HuH-7 (cell line): ENCODE measurements at places on chromosomes 5 and 9.

DNA sequence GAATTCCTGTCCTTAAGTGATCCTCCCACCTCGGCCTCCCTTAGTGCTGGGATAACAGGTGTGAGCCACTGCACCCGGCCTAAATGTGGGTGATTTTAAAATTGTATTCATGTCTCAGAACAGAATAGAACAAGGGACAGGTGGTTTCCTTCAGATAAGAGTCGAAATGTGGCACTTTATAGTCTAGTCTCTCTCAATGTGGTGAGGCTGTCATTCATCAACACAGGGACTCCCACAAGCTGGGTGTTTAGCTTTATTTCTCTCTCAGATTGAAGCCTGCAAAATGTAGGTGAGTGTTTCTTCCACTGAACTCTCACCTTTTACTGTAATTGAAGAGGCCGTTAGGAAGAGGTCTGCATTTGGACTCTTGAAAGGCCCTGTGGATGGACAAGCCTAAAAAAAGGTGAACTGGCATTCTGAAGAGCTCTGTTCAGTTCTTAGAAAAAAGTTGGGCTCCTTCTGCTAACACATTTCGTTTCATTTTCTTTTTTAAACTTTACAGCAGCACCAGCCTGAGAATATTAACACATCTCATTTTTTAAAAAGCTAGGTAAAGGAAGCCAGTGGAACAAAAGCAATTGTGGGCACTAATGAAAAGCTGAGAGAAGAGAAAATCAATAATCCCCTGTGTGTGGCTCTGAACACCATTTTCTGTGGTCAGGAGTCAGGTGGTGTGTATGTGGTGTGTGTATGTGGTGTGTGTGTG, 126.2 kb upstream of the SLC28A3 start:
- no peak for DNase-seq

DNA sequence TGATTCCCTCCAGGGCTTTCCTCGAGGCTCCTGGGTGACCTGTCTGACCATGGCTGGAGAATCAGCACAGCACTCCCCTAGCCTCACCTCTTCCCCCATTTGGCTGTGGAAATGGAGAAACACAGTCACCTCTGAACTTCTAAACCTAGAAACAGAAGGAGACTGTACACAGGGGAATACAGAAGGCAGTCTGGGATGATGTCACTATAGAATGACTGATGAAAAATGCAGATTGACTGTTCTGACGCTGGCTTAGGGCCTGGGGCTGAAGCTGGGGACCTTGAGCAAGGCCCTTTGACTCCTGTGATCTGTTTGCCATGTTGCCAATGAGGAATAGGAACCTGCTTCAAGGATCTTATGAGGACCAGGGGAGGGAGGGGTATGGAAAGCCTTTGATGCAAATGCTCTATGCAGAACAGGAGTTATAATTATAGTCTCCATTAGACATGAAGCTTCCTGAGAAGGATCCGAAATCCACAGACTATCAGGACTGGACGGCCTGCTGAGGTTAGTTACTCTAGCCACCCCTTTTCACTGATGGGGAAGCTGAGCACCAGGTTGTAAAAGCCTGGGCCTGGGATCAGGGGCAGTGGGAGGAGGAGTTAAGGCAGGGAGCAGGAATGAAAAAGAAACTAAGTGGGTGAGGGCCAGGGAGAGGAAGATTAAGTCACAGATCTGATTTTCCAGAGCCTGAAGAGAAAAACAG, 24.4 kb upstream of the ANXA6 start:
- no peak for DNase-seq

DNA sequence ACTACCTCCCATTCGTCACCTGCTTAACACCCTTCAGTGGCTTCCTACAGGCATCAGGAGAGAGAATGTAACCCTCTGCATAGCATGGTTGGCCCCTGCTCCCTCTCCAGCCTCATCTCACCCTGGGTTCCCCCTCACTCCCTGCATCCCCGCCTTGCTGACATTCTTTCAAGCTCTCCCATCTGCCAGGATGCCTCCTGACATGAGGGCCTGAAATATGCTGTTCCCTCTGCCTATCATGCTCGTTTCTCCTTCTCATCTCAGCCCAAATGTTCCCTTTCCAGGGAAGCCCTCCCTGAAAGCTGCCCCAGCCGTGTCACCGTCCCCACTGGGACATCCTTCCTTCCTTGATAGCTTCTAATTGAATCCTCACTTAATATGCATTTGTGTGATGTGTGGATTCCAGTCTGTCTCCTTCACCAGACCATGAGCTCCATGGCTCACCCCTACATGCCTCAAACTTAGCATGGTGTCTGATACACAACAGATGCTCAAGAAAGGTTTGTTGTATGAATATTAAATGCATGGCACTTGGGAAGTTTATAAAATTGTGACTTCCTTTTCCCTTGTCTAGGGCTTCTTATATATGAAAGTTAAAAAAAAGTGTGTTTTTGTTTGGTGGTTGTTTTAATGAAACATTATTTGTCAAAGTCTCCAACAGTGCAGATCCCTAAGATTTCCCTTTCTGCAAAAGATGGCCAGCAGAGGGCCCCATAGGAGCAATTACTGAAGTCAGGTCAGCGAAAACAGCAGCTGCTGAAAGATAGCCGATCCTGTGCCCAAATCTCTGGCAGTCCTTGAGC, 7.3 kb upstream of the C5orf58 start:
- peak; percentile 44 for DNase-seq

DNA sequence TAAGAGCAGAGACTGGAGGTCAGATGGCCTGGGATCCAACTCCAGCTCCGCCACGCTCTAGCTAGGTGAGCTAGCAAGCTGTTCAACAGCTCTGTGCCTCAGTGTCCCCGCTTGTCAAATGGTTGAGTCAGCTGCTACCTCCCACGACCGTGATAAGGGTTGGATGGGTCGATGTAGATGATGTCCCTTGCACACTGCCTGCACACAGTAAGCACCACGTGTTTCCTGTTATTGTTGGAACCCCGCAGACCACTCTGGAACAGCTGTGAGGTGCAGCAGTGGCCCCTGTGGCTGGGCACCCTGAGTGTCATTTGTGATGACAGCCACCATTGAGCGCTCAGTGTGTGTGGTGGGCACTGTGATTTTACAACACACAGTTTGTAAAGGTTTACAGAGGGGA, 54.0 kb upstream of the CTSL start:
- no peak for DNase-seq

GRCh38 chr5:147098233-147098790, 136.5 kb upstream of the STK32A start:
- peak; percentile 22 for DNase-seq

GRCh38 chr9:72431036-72431435, 66.0 kb upstream of the ZFAND5 start:
- no peak for DNase-seq

- DNase-seq: no peak
These were observed 315.7 kb downstream of the MCTP1 start for GRCh38 chr5:94969174-94969573.

- no peak for DNase-seq
These were observed 51.5 kb upstream of the SAP30L start for GRCh38 chr5:154394307-154394706.

DNA sequence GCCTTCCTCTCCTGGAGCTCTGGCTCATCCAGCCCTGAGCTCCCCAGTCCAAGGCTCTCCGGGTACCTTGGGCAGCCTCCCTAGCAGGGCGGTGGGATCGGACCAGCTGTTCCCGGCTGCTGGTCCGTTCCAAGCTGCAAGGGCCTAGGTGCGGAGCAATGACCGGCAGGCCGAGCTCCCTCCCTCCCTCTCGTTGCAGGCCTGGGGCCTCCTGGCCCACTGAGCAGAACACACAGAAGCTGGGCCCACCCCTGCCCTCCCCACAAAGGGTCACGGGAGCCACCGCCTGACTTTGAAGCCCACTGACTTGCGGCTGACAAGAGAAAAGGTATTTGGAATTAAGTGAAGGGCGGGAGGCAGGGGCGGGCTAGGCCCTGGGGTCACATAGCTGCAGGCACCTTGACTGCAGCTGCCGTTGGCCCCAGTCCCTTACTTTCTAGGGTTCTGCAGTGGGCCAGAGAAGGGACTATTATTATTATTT, 104.7 kb upstream of the IER5L start:
- DNase-seq: no peak

DNA sequence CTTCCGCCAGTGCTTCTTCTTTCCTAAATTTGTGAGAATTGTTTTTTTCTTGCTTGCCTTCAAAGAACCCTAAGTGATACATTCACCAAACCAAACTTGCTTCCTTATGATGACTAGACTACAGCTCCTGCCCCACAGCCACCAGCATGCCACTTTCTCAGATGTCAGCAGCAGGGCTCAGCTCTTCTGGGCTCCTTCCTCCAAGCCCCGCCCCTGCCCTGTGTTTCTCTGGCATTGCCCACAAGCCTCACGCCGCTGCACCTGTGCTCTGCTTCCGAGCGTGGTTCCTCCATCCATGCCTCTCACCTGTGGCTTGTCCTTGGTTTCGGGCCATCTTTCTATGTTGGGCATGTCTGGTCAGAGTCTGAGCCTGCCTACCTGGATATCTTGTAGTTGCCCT, 10.6 kb downstream of the UNC5A start:
- DNase-seq: no peak

DNA sequence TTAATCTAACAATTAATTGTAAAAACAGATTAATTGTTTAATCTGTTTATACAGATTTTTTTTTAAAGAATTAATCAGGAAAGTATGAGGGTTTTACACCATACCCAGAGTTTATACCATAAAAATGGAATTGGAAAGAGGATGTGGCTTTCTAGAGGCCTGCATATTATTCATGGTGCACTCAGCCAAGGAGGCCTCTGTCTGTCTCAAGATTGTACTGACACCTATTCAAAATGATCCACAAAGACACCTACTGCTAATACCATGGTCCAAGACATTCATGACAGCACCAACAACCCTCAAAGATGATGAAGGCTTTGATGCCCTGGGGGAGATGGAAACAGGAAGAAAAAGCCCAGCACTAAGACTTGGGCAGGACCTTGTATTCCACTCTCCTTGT, 58.1 kb upstream of the MAST4 start:
- no peak for DNase-seq

DNA sequence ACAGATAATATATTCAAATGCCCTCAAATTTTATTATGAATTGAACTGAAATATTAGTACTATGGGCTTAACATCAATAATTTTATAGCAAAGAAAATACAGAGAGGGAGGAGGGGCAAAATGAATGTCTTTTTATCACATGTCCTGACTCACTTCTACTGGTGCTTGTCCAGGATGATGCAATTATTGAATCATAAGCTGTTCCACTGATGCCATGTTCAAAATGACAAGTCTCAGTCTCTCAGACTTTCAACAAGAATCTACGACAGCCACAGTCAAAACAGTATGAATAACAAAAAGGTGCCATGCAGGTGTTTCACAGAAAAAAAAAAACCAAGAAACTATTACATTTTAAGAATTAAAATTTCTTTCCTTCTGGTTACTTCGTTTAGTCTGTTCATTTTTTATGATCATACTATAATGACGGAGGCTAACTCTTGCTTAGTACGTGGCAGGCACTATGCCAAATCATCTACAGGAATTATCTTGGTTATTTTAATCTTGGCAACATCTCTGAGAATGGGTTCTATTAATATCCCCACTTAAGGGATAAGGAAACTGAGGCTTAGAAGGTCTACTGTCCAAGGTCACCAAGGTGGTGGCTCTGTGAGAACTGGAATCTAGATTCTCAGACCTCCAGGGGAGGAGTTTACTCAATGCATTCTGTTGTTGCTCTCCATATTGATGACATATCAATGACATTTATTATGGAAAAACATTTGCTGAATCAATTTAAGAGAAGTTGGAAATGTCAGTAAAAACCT, 61.5 kb downstream of the NR3C1 start:
- DNase-seq: no peak

GRCh38 chr9:108816037-108816436, 39.7 kb downstream of the ACTL7B start:
- no peak for DNase-seq

- no peak for DNase-seq
These were observed 623.5 kb upstream of the NUDT12 start for GRCh38 chr5:104186100-104186499.

DNA sequence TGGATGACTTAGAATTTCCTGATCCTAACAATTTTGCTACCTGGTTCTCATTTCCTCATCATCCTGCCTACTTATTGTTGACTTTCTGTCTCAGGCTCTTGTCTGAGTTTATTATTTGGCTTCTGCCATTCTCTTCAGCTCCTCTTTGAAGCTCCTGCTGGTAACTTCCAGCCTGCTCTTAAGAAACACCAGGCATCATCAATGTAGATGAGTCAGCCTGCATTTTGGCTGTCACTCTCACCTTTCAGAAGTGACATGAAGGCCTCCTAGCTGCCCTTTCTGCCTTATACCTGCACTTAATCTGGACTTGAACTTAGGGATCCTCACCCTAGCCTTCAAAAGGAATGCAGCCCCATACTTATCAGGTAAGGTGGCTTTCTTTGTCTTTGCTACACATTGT, 551.8 kb upstream of the ZNF608 start:
- DNase-seq: no peak

GRCh38 chr9:72540348-72540873, 19.0 kb downstream of the TMC1 start:
- no peak for DNase-seq

GRCh38 chr5:178489271-178489976, 100.8 kb downstream of the COL23A1 start:
- no peak for DNase-seq

- peak; percentile 46 for DNase-seq
These were observed at the start of gene PTCH1 for GRCh38 chr9:95516734-95517558. Gene PTCH1, minus strand, starts transcription at chr9:95516971.
